ENCODE measurements at places on chromosomes 7 and 10.

DNA sequence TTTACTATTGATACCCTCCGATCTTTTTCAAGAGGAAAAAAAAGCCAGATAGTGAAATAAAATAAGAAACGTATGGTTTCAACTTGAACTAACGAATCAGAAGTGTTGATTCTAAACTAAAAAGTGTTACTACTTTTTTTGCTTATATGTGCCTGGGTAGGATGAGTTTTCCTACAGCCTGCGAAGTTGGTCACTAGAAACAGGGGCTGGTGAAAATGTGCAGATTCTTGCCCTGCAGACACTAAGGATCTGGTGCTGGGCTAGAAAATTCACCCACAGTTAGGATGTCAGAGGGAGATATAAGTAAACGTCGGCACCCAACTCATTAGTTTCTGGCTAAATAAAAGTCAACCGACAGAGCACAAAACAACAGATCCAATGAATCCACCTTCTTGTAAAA is 298.7 kb upstream of the NFE2L3 start:
- no peak for DNase-seq

GRCh38 chr10:99708428-99709012 is 23.4 kb downstream of the COX15 start:
- DNase-seq = no peak

DNA sequence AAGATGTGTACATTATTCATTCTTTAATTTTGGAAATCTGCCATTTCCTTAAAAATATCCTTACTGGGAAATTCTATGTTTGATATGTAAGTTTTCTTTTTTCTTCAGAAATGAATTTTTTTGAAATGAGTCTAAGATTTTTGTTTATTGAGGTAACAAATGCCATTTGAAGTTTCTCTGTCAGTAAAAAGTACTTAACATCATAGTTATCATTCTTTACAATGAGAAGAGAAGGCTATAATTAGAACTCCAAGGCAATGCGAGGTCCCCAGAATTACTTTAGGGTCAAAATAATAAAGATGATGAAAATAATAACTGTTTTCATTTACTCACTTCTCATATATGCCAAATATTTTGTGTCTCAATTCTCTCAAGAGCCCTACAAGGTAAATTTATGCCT is 37.0 kb upstream of the RHOBTB1 start:
- DNase-seq = no peak

DNA sequence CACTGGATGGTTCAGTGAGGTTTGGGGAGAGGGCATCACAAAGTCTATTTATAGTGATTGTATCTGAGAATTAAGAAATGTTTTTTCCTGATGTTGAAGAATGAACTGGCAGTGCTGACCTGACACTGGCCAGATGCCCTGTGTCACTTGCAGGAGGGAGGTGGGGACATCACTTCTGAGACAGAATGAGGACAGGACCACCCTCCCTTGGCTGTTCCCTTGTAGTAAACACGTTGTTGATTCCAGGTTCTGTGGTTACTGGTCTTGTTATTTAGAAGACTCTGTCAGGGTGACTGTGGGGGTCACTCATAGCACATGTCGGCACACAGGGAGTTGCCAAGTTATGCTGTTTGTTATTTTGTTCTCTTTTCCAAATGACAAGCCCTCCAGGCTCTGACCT is 126.4 kb downstream of the ADCY1 start:
- DNase-seq = no peak

- DNase-seq = no peak
These were observed 69.0 kb downstream of the FAM107B start for GRCh38 chr10:14705548-14706230.

DNA sequence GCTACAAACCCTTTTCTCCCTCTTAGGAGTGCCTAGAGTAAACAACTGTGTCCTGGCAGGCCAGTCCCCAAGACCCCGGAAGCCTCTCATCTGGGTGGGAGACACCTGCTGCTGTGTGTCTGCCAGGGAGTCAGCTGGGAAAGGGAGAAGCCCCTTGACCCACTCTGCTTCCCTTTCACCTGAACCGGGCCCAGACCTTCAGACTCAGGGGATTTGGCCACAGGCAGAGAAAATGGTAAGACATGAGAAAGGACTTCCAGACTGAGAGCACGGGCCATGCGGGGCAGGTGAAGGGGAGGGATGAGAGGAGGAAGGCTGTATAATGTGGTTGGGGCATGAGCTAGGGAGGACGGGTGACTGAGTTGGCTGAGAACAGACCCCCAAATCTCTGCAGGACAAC is 36.0 kb upstream of the NPFFR1 start:
- no peak for DNase-seq

- no peak for DNase-seq
These were observed 18.5 kb upstream of the C10orf67 start for GRCh38 chr10:23362879-23363792.

GRCh38 chr7:17131983-17132655 is 166.3 kb upstream of the AHR start:
- no peak for DNase-seq

GRCh38 chr10:5720182-5720581 is 35.5 kb downstream of the TASOR2 start:
- no peak for DNase-seq

DNA sequence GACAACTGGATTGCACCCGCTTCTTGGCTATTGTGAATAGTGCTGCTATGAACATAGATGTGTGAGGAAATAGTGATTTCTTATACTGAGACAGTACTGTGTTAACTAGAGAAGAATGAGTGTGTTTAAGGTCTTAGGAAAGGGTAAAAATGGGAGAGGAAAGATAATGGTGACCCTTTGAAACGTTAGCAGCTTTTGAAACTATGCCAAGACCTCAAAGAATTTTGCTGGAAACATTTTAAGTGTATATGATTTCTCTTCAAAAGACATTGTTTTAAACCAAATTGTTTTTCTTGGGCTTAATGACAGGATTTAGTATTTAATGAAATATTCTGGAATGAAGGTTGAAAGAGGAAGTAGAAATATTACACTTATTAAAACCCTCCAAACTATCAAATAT is 100.8 kb upstream of the ARHGAP21 start:
- DNase-seq = no peak

DNA sequence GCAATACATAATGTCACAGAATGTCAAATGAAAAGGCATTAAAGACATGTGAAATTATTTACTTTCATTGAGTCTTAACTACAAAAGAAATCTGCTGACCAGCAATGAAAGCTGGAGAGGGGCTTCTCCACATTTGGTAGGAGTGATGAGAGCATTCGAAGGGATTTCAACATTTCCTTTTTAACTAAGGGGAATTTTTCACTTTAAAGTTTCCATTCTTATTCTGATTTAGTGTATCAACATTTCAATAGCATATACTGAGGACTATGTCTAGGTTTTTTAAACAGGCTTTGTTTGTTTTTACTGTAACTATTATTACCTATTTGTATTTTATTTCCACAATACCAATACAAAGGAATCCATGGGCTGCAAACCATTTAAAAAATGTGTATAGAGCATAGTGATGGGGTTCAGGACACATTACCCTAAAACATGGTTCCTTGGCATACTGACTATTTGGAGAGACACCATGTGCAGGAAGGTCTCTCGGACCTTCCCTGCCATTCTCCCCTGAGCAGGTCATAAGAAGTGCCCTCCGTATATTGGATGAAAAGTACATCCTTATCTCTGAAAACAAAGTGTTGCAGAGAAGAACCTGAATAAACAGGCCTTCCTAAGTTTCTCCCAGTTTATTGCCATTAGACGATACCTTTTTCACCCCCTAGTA is 278.7 kb downstream of the DOCK4 start:
- no peak for DNase-seq

DNA sequence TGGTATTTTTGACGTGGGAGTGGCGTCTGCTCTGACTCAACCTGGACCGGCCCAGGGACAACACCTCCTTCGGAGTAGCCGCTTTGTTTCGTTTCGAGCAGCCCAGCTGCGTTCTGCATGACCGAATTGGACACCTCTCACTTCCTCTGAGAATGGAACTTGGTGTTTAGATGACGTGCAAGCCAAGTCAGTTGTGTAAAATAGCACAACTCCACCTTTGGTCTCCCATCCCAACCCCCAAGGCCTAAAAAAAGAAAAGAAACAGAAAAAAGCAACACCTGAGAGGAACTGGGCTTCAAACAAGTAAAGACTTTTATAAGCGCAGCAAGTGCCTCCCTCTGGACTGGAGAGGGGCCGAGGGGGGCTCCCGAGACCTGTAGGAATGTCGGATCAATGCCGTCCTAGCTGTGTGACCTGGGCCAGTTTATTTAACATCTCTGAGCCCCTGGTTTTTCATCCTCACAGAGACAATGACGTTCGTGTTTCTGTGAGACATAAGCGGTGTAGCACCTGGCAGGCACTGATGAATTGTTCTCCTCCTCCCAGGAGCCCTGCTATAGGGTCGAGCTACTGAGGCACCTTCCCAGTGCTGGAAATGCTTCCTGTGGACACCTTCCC is 52.0 kb upstream of the SMNDC1 start:
- no peak for DNase-seq

- no peak for DNase-seq
These were observed 179.6 kb upstream of the GALNT17 start for GRCh38 chr7:70952311-70952710.

DNA sequence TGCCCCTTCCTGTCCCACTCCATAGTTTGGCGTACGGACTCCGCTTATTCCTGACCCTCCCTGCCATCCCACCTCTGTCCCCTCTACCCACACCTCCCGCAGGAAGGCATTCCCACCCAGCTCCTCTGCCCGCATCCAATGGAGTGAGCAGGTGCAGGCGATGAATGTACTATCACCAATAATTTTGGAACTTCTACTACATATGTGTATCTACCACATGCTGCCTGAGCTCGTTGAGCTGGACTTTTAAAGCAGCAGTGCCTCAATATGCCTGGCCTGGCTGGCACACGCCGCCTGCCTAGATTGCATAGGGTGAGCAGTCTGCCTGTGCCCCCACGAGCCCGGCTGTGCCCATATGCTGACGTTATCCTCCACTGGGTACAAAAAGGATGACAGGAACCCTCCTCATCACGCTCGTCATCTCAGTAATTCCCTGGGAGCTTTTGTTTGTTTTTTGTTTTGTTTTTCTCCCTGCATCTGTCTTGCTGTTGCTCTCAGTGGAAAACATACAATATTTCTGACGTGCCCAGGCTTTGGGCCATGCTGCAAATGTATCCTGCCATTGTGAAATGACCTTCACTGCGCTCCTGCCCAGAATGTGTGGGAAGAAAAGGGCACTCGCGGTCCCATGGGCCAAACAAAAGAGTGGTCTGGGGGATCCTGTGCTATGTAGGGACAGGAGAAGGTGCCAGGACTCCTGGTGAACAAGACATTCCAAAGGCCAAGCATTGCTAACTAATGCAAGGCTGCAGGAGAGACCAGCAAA is 302.8 kb downstream of the PTPRN2 start:
- DNase-seq = no peak

GRCh38 chr10:13792006-13792405 is 205.2 kb downstream of the PRPF18 start:
- DNase-seq = no peak

DNA sequence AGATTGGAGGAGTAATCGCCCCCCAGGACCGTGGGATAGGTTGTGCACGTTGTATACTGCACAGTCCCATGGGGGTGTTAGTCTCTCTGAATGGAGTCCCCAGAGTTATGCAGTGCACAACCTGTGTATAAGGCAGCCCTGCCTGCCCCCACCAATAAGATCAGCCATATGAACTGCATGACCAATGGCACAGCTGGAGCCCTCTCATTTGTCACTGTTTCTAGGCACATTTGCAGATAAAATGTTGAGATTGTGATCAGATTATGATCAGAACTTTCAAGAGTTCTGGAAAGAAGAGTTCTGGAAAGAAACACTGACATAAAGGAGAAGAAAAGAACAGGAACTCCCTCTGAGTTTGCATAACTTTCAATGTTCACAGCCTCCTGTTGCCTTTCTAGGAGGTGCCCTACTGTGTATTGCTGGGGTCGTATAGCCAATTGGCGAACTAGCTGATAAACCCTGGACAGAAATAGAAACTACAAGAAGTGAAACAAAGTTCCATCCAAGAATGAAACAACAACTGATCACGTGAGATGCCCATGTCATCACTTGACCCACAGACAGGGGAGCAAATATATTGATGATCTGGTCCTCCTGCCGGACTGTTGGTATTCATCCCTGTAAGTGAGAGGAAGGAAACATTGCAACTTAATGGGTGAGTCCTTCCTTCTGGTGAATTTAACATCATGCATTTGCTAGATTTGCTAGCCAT is 49.6 kb upstream of the TOMM7 start:
- no peak for DNase-seq

DNA sequence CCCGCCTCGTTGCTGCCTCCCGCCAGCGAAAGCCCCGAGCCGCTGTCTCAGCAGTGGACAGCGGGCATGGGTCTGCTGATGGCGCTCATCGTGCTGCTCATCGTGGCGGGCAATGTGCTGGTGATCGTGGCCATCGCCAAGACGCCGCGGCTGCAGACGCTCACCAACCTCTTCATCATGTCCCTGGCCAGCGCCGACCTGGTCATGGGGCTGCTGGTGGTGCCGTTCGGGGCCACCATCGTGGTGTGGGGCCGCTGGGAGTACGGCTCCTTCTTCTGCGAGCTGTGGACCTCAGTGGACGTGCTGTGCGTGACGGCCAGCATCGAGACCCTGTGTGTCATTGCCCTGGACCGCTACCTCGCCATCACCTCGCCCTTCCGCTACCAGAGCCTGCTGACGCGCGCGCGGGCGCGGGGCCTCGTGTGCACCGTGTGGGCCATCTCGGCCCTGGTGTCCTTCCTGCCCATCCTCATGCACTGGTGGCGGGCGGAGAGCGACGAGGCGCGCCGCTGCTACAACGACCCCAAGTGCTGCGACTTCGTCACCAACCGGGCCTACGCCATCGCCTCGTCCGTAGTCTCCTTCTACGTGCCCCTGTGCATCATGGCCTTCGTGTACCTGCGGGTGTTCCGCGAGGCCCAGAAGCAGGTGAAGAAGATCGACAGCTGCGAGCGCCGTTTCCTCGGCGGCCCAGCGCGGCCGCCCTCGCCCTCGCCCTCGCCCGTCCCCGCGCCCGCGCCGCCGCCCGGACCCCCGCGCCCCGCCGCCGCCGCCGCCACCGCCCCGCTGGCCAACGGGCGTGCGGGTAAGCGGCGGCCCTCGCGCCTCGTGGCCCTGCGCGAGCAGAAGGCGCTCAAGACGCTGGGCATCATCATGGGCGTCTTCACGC is 825 bp downstream of the ADRB1 start:
- no peak for DNase-seq

- DNase-seq = no peak
These were observed 33.0 kb downstream of the ZNF33A start for GRCh38 chr10:38043516-38043915.

DNA sequence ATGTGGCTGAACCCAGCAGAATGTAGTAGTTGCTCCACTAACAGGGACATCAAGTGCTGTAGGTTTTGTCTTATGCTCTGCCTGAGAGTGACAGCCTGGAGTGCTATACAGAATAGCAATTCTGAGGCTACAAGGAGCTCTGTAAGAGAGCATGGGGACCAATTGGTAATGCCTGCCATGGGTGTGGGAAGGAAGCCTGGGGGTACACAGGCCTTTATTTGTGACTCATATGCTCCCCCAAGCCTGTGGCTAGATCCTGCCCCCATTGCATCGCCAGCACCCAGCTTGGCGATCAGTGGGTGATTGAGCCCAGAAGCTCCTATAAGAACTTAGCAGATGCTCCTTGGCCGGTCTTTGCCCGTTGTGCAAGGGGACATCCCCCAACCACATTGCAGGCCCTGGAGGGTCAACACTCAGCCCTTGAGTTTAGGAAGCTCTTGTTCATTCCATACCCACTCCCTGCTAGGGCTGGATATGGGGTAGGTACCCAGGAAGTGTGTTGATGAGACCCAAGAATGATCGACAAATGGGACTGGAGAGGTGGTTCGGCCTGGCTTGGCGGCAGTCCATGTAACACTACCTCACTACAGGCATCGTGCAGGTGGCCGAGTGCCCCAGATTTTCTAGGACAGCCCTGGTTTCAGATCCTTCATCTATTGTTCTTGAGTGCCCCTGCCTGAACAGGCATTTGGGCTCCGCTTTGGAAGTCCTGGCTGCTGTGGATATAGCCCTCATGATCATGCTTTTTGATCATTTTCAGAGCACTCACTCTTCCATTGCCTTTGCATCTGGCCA is 37.7 kb downstream of the ZMIZ1 start:
- DNase-seq = no peak
